ENCODE measurements at places on chromosomes 3 and 15. TPM values are rescaled to one million over a fixed set of nuclear protein-coding genes. Genes with fewer than 3 reads are reported as not detected.

Gene CCR1
- 6.5 TPM for total RNA-seq

Gene RBM5
- 83.8 TPM for total RNA-seq

Gene LMCD1
- 45.6 TPM for total RNA-seq

Gene PRR23A
- total RNA-seq: not detected

Gene ARGFX
- total RNA-seq: not detected

Gene GJD2
- 34.1 TPM for total RNA-seq

Gene PLSCR2
- total RNA-seq: not detected

Gene MORC1
- not detected for total RNA-seq

Gene VPS39
- 50.7 TPM for total RNA-seq

Gene CACNA2D2
- 41.8 TPM for total RNA-seq

Gene SYNPR
- total RNA-seq: 5.9 TPM

Gene HYKK
- 10.8 TPM for total RNA-seq

Gene SEC22A
- 16.7 TPM for total RNA-seq

Gene RETNLB
- not detected for total RNA-seq

Gene BUB1B
- total RNA-seq: 1.8 TPM

Gene TM4SF18
- total RNA-seq: 6.1 TPM

Gene GLDN
- total RNA-seq: 6.7 TPM

Gene BFSP2
- not detected for total RNA-seq

Gene AMT
- 33.7 TPM for total RNA-seq

Gene HYAL1
- total RNA-seq: 17.8 TPM

Gene SERPINI2
- total RNA-seq: 3.3 TPM

Gene PLOD2
- total RNA-seq: 26.8 TPM

Gene ALDH1L1
- total RNA-seq: 16.3 TPM

Gene LDHAL6B
- total RNA-seq: not detected

Gene VILL
- total RNA-seq: 9.3 TPM

Gene EPHB3
- 3.0 TPM for total RNA-seq

Gene LRRC31
- not detected for total RNA-seq

Gene ITIH1
- not detected for total RNA-seq
